ENCODE measurements at places on chromosomes 7 and 10. TPM values are rescaled to one million over a fixed set of nuclear protein-coding genes. Genes with fewer than 3 reads are reported as not detected.

GRCh38 chr7:1659696-1660095 lies 10.4 kb upstream of the ELFN1 start:
- DNase-seq = no peak

AUTS2 gene
- 18.7 TPM for polyA plus RNA-seq

GRCh38 chr10:132274986-132275385 lies 32.8 kb downstream of the STK32C start:
- no peak for DNase-seq

- DNase-seq = no peak
These were observed 31.1 kb downstream of the CTNNA3 start for GRCh38 chr10:67664942-67665341.

WDR86 gene
- polyA plus RNA-seq = 5.5 TPM

GRCh38 chr7:34281260-34281659 lies 375.9 kb downstream of the BMPER start:
- no peak for DNase-seq

GRCh38 chr7:81264116-81264515 lies 345.3 kb upstream of the SEMA3C start:
- DNase-seq = no peak

DNA sequence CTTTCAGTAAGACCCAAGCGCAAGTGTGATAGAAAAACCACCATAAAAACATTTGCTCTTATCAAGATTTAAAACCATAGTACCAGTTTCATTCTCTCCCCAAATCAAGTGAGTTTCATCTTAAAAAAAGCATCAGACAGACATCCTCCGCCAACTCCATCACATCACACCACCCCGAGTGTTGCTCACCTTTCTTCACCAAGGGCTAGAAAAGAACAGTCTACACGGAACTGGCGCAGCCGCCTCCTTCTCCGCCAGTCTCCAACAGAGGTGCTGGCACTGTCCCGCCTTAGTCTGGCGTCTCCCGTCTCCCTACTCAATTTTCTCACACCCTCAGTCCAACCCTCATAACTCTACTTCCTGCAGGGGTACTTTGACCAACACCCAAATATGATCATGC lies 46.9 kb upstream of the WIPI2 start:
- no peak for DNase-seq

GRCh38 chr7:24521917-24522623 lies 51.2 kb upstream of the PALS2 start:
- DNase-seq = no peak

UPK3B gene
- 0.84 TPM for polyA plus RNA-seq

SPDYE11 gene
- not detected for polyA plus RNA-seq

LIPK gene
- not detected for polyA plus RNA-seq

DNA sequence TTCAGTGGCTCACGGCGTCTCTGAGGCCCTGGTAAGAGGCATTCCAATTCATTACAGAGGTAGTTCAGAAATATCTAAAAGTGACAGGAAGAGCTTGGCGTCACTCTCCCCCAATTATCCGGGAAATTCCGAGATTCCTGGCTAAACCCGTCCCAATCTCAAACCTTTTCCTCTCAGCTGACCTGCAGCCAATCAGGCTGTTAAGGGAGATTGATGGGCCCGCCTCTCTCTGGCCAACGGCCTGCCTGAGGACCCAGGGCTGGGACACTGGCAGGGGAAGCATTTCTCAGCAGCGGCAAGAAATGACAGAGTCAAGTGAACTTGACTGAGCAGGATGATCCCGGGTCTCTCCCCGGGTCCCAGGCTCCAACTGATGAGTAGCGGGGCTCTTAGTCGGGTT lies 72.3 kb downstream of the EBF3 start:
- no peak for DNase-seq

PKD2L1 gene
- 0.72 TPM for polyA plus RNA-seq

PYROXD2 gene
- polyA plus RNA-seq = 43.3 TPM

All from adrenal gland (tissue), 19 donors.